ENCODE measurements at places on chromosomes 7 and 10.

DNA sequence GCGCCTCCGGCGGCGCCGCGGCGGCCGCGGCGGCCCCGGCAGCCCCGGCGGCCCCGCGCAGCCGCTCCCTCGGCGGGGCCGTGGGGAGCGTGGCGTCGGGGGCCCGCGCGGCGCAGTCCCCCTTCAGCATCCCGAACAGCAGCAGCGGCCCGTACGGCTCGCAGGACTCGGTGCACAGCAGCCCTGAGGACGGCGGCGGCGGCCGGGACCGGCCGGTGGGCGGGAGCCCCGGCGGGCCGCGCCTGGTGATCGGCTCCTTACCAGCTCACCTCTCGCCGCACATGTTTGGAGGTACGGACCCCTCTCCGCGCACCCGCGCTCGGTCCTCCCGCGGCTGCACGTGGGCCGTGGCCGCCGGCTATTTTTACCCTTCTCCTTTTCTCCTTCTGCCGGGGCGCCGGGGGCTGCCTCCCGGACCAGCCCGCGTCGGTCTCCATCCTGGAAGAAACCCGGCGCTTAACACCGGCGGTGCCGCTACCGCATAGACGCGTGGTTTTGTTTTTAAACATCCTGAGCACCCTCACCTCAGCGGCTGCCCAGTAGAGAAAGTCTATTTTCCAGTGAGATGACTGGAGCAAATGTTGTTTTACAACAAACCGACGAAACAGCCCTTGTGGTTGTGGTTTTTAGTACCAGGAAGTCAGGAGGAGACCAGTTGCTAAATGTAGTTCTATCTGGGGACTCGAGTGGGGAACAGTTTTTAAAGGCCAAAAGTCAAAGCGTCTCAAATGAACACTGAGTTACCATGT lies 1.3 kb downstream of the ZNRF2 start:
- peak; percentile 28 for DNase-seq

DNA sequence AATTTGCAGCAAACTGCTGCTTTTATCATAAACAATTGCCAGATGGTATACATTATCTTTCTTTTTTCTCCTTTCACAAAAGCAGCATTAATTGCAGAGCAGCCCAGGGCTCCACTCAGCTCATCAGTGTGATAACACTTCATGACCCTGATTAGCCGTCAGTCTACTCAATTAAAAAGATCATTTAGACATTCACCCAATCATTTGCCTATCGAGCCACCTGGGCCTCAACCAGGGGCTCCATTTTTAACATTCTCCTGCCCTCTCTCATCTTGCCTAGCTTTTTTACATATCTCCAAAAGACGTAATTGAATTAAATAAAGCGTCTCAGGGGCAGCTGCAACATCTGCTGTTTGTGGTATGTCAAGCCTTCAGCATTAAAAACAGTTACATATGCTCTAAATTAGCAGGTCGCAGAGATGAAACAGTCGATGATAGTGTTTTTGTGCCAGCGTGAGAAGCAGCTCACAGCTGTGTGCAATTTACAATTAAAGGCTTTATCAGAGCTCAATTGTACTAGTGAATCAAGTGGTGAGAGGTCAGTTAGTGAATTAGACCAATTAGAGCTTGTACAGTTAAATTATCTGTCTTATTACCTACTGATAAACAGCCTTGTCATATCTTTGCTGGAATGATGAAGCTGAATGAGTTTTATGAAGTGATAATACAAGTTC lies 522.5 kb downstream of the ETV1 start:
- no peak for DNase-seq

- no peak for DNase-seq
These were observed 77.7 kb downstream of the WDFY4 start for GRCh38 chr10:48762064-48763042.

DNA sequence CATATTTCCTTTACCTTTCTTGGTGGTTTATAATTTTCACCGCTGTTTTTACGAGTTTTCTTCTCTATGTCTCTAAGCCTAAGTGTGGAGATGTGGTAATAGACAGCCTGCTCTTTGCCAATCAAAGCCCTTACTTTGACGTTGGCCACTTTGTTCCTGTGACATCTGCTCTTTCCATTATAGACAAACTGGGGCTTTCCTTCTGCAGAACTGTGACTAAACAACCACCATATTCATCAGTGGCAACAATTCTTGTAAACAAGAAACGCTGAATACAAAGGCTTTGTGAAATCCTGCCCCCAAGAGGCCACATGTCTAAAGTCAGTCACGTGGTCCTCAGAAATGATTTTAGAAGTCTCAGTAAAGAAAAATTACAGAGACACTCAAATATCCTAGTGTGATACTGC lies 59.6 kb upstream of the CAPZA2 start:
- peak; percentile 4 for DNase-seq

DNA sequence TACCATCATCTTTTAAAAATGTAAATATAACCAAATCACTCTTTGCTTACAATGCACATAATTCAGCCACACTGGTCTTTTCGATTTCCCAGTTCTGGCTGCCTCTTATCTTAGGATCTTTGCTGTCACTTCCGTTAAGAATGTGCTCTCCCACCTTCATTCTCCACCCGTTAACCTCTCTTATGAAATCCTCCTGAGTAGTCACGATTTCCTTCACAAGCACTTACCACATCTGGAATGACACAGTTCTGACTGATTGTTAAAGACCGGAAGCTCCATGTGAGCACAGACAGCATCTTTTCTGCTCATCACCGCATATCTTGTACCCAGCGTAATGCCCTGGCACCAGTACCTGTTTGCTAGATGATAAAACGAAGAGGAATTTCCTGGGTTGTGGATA lies 84.3 kb downstream of the CUL2 start:
- no peak for DNase-seq

DNA sequence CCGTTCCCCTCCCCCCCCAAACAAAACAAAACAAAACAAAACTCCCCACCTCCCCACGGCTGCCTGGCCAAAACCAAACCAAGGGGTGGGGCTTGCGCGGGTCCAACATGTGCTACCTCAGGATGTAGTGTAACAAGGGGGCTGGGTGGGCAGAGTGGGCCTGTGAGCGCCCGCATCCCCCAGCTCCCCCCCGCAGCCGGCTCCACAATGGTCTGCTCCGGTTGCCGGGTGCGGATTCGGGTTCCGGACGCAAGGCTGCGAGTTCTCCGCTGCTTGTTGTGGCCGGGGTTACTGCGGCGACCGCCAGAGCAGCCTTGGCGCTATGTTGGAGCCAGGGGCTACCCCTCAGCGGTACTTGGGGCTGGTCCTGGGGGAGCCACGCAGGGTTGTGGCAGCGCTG lies 4.9 kb downstream of the C10orf143 start:
- no peak for DNase-seq

DNA sequence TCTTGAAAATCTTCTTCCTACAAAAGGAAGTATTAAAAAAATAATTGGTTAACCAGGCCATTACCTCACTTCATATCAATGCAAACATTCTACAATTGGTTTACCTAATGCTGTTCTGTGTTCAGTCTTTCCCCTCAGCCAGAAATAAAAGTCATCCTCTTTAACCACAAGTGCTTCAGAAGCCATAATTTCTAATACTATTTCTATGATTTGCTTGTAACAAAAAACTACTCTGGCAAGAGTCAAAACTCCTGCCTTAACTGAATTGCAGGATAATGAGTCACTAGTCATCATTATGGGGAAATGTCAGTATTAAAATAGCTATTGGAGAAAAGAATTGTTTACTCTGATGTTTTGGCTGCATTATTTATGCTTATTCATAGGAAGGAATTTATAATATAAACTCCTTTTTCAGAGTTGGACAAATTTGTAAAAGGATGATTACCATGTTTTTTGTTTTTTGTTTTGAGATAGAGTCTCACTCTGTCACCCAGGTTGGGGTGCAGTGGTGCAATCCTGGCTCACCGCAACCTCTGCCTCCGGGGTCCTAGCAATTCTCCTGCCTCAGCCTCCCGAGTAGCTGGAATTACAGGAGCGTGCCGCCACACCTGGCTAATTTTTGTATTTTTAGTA lies 55.5 kb upstream of the ODAD2 start:
- no peak for DNase-seq

- DNase-seq, result no peak
These were observed 36.5 kb downstream of the MALSU1 start for GRCh38 chr7:23335621-23336020.

DNA sequence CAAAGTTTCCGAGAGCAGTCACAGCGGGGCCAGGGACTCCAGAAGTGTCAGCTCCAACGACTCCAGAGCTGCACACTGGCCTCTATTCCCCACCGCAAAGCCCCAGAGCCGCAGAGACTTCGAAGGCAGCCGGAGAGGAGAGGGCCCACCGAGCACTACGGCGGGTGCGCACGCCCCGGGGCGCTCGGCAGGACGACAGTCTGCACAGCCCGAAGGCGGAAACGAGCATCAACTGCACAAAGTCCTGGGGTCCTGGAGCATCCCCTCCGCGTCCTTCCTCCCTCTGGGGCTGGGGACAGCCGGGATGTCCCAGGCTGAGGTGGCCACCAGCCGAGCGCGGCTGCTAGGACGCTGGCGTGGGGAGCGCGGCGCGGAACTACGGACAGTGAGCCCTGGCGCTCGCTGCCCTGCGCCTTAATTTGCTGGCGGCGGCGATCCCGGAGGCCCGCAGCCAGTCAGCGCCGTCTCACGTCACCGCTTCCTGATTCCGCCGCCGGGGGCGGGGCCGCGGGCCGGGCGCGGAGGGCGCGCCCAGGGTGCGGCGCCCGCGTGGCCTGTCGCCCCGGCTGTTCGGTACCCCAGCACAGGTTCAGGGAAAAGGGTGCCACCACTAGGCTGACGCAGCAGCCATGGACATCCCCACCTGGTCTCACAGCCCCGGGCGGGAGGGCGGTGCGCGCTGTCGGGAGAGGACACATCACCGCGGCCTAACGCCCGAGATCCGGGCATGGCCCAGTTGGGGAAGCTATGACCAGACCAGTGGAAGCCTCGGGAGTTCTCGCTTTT lies at the start of gene TBX20:
Gene TBX20, minus strand, starts transcription at position 391 of the 786 bp plus-strand sequence. CDS start 480 bp downstream, outside the sequence.
- no peak for DNase-seq

GRCh38 chr10:70515035-70515667 lies 36.6 kb downstream of the PALD1 start:
- DNase-seq, result no peak

- no peak for DNase-seq
These were observed 568.1 kb upstream of the FOXK1 start for GRCh38 chr7:4113976-4114375.

- DNase-seq, result no peak
These were observed 22.7 kb downstream of the AP5Z1 start for GRCh38 chr7:4797858-4798705.

DNA sequence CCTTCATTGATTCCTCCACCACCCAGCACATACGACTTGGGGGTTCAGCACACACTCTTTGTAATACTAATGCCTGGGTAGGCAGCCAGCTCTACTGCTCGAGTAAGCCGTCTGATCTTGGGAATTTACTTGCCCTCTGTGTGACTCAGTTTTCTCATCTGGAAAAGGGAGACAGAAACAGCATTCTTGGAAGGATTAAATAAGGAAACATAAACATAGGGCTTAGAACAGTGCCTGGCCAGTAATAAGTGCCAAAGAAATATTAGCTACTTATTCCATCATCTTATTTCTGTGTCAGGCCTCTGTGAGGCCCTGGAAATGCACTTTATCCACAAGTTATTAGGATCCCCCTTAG lies 130.1 kb downstream of the TNS3 start:
- DNase-seq, result no peak

DNA sequence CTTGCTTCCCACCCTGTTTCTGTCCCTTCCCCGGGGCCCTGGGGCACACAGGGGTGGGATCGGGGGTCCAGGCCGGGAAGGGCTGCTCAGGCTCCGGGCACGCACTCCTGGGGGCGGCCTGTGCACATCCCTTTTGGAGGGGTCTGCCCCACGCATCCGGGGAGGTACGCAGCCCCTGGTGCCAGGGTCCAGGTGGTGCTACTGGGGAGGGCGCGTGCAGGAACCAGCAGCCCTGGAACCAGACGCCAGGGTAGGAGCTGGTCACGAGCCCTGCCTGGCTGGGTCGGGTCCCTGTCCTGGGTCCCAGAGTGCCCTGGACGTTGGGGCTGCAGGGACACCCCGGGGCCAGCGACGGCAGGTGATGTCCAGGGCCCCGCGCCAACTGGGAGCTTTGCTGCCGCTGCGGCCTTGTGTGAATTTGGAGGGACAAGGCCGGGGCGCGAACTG lies 53.4 kb downstream of the GLRX3 start:
- DNase-seq, result no peak

DNA sequence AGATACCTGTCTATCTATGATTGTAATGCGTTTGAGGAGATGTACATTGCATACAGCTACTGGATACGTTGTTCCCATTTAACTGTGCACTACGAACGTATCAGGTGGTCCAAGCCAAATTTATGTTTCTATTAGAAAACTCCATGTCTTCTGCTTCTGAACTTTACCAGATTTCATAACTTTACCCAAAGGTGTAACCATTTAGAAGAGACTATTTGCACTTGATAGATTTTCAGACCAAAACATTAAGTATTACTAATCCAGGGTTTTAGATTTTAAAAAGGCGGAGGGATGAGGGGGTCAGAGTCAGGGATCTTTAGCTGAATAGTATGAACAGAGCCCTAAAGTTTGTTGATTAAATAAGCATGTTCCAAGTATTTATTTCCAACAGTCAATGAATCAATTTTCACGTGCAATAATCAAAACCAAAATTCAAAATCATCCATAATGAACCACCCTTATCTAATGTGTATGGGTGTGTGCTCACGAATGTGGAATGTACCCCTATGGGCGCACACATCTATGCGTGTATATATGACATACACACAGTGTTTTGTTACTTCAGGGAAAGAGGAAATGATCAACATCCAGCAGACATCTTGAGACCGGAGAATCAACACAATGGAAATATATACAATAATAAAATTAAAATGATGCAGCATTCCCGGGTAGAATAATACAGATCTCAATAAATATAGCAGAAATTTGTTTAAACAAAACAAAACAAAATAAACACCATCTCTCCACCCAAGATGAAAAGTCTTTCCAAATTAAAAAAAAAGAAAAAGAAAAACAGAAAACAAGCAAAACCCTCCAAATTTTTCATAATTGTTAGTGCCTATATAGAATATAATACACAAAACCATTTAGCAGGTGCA lies 3.4 kb downstream of the FEZF1 start:
- DNase-seq, result no peak

- DNase-seq, result peak; percentile 65
These were observed 61.1 kb downstream of the JCAD start for GRCh38 chr10:29998142-29998808.

DNA sequence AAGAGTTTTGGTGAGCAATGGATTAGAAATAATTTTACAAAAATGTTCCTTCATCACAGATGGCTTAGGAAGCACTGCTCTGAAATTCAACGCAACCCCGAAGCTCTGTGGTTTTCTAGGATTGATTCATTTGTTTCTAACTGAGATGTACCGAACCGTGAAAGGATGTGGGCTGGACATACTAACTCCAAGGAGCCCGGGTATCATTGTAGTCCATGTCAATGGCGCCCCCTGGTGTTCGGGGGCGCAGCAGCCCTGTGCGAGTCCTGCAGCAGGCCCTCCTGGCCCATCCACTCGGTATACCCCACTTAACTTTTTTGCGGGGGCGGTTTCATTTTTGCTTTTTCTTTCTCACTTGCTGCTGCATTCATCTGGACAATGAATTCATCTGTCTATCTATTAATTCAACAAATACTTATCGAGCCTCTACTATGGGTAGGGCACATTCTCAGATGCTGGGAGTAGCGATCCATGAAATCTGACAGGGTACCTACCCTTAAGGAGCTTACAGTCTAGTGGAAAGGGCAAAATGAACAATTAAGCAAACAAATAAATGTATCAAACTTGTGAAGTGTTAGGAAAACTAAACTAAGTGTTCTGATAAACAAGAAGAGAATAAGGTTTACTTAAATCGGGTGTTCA lies 25.2 kb upstream of the ITPRID1 start:
- DNase-seq, result peak; percentile 9

Data from stimulated activated CD4-positive, alpha-beta T cell treated with anti-CD3 and anti-CD28 coated beads, TNF-alpha, amount 100 ng/mL, for 48 hours (primary cell).